ENCODE measurements at places on chromosomes 5 and 9.

DNA sequence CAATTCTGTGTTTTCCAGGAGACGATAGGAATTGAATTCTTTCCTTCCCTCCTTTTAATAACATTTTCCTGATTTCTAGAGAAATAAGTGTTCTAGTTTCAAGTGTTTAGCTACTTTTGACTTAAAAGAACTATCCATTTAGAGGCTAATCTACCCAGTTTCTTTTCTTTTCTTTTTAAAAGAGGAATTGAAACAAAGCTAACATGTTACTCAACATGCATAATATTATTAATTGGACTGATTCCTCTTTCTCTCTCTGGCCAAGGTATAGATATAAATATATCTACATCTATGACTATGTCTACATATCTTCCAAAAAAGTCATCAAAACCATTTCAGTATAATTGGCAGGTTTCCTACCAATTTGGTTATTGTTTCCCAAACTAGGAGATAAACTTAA is 309.8 kb downstream of the TRPM3 start:
- DNase-seq: no peak

GRCh38 chr5:80998590-80998979 is 38.4 kb downstream of the RASGRF2 start:
- no peak for DNase-seq

- DNase-seq: no peak
Measured at GRCh38 chr9:135521608-135522095, 412 bp downstream of the LCN1 start.

- DNase-seq: no peak
Measured at GRCh38 chr9:109317311-109317978, 3.4 kb downstream of the EPB41L4B start.

- DNase-seq: no peak
Measured at GRCh38 chr9:111152614-111153406, 114.5 kb upstream of the LPAR1 start.

All from iris pigment epithelial cell (primary cell).